Stomach (tissue), 19 donors: ENCODE measurements at places on chromosomes 2 and 18. TPM values are rescaled to one million over a fixed set of nuclear protein-coding genes. Genes with fewer than 3 reads are reported as not detected.

The TXNDC2 gene
- total RNA-seq: 0.18 TPM

DNA sequence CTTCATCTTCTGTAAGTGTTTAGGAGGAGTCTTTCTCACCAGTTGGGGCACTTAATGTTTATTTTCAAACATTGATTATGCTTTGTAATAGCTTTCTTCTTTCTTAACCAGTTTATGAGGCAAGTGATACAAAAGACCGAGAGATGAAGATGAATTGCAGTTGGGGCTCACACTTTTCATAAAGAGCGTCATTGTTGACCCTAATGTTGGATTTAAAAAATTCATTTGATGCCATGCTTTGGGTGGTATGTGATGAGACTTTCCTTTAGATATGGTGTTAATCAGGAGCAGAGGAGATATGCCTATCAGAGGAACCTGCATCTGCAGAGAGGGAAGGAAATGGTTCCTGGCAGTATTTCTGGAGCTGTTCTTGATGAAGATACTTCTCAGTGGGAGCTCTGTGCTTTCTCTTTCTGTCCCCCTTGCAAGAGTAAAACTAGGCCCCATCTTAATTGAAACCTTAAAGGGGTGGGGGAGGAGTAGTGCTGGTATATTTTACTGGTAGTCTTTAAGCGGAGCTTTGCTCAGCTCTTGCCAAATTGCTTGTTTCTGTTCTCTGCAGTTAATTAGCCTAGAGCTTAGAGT, 2.3 kb downstream of the EML4 start:
- DNase-seq: peak; percentile 51

- no peak for DNase-seq
Measured at GRCh38 chr2:183034806-183035205, 3.5 kb downstream of the NCKAP1 start.

- no peak for DNase-seq
Measured at GRCh38 chr2:2520401-2520811, 189.3 kb upstream of the MYT1L start.

DNA sequence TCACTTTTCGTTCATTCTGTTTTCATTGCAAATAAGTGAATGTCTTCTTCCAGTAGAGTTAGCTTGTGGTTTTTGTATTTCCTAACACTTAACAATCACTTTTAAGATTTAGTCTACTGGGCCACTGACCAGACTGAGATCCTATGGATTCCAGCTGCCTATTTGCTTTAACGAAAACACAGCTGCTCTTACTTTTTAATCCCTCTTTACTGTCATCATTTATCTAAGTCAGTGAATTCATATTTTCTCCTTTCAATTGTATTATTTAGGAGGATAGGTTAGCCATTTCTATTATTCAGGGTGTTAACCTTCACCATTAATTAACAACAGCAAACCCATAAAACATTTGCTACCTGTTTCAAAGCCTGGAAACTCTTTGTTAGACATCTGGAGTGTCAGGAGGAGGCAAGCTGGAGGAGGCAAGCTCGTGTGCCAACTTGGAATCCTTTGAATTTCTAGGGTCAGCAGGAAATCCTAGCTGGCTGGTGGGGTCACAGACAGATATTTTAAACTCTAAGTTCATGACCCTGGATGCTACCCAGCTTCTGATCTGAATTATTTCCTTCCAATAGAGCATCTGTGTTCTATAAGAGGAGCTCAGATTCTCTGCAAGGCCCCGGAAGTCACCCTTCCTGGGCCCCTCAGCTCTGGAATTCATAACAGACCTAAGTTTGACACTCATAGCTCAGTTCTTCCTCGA, 385.3 kb downstream of the RBM43 start:
- DNase-seq: no peak
